Astrocyte of the cerebellum (primary cell): ENCODE measurements at places on chromosomes 6 and 20.

- DNase-seq: no peak
These were observed 78.1 kb downstream of the FIG4 start for GRCh38 chr6:109769213-109769612.

- DNase-seq: no peak
These were observed 25.3 kb downstream of the MARCKS start for GRCh38 chr6:113882336-113883022.

DNA sequence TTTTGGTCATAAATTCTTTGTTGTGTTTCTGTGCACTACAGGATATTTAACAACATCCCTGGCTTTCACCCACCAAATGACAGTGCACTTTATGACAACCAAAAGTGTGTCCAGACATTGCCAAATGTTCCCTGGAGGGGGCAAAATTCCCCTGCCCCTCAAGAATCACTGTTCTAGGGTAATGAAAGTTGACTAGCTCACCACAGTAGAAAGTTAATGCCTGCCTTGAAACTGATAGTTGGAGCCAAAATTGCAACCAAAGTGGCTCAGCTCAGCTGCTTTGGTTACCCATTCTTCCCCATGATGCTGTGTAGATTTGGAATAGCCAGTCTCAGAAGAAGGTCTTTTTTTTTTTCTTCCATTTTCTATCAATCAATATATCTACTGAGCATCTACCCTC lies 150.6 kb downstream of the RALGAPA2 start:
- DNase-seq: no peak

DNA sequence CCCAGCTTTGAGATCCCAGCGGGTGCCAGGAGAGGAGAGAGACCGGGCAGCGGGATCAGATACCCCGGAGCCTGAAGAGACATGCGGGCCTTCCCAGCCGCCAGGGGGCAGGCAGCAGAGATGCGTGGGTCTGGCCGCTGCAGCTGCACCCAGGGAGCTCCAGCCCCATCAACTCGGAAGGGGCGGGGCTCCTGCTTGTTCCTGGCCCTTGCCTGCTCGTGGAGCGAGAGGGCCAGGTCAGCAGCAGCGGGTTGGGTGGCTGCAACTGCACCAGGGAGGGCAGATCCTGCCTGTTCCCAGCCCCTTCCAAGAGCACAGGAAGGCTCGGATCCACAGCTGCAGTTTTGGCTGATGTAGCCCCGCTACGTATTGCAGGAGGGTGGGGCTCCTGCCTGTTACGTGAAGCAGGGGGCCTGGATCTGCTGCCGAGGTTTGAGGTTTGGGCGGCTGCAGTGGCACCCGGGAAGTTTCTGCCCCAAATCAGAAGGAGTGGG lies 532.8 kb downstream of the RFPL4B start:
- peak; percentile 8 for DNase-seq
